Bronchial smooth muscle cell (primary cell): ENCODE measurements at places on chromosomes 12 and 14. TPM values are rescaled to one million over a fixed set of nuclear protein-coding genes. Genes with fewer than 3 reads are reported as not detected.

The IL26 gene
- not detected in 2 replicates for total RNA-seq

The NKX2-8 gene
- not detected in 2 replicates for total RNA-seq

The RPS6KL1 gene
- under 0.01 and 0.47 TPM in 2 replicates for total RNA-seq

The MYF6 gene
- not detected in 2 replicates for total RNA-seq

The GPR137C gene
- 0.43 and 0.79 TPM in 2 replicates for total RNA-seq

The KCNMB4 gene
- total RNA-seq = 0.16 and 0.43 TPM in 2 replicates

The WNT1 gene
- total RNA-seq = not detected in 2 replicates

The TNFRSF1A gene
- total RNA-seq = 104 and 106 TPM in 2 replicates

The ALX1 gene
- not detected in 2 replicates for total RNA-seq

The OR6J1 gene
- total RNA-seq = not detected in 2 replicates

The APOLD1 gene
- 1.5 and 3.3 TPM in 2 replicates for total RNA-seq

The KLRK1 gene
- total RNA-seq = not detected in 2 replicates

The IRAK3 gene
- total RNA-seq = 5.1 and 6.5 TPM in 2 replicates

The SDR9C7 gene
- total RNA-seq = not detected in 2 replicates

The COPS7A gene
- total RNA-seq = 98.5 and 128 TPM in 2 replicates

The EXOC3L4 gene
- 0.32 and 1.3 TPM in 2 replicates for total RNA-seq

The TAS2R30 gene
- total RNA-seq = 2.2 and 3.5 TPM in 2 replicates

The TBX5 gene
- 10.2 and 12.6 TPM in 2 replicates for total RNA-seq

The MYF5 gene
- total RNA-seq = not detected in 2 replicates

The RNFT2 gene
- total RNA-seq = 0.52 and 0.63 TPM in 2 replicates

The SINHCAF gene
- total RNA-seq = 2.2 and 5.4 TPM in 2 replicates

The ESRRB gene
- total RNA-seq = under 0.01 TPM in 1 of 2 replicates, not detected in the other
